DMS79 (cell line): ENCODE measurements at places on chromosomes 5 and 9.
A peak's percentile ranks its signal among the peaks of the same experiment; 100 is the strongest.

GRCh38 chr9:2128141-2128540 is 113.0 kb downstream of the SMARCA2 start:
- no peak for DNase-seq

- DNase-seq = no peak
Measured at GRCh38 chr9:111399772-111400563, 69.9 kb upstream of the OR2K2 start.

- DNase-seq = no peak
Measured at GRCh38 chr9:15180124-15180523, 126.9 kb downstream of the TTC39B start.

DNA sequence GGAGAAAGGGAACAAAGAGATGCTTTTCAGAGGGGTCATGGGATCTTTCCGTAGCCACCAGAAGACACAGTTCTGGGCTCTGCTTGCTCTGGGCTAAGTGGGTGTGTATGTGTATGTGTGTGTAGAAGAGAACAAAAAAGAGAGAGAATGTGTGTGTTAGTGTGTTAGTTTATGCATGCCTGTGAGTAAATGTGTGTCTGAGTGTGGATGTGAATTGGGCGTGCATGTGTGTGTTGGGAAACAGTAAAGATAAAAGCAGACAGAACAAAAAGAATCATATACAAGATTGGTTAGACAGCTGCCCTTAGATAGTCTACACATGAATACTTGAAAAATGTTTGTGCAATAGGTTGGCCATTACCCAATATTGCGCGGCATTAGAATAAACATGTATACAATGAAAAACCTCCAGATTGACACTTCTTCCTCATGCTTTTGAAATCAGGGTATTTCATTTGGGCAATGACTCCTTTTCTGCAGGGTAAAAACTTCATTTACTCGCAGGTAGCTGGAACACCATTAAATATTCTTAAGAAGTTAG is 36.5 kb upstream of the HSPA9 start:
- DNase-seq = no peak

GRCh38 chr5:102583276-102584124 is 84.7 kb upstream of the SLCO6A1 start:
- no peak for DNase-seq

DNA sequence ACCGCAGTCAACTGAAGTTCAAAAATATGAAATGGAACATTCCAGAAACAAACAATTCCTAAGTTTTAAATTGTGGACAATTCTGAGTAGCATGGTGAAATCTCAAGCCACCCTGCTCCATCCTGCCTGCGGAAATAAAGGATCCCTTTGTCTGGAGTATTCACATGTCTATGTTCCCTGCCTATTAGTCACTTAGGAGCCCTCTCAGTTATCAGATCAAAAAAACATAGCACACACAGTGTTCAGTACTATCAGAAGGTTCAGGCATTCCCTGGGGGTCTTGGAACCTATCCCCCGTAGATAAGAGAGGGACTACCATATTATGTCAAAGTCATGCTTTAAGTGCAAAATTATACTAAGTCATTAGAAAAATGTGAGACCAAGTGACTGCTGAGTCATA is 300.8 kb downstream of the SEMA5A start:
- no peak for DNase-seq

DNA sequence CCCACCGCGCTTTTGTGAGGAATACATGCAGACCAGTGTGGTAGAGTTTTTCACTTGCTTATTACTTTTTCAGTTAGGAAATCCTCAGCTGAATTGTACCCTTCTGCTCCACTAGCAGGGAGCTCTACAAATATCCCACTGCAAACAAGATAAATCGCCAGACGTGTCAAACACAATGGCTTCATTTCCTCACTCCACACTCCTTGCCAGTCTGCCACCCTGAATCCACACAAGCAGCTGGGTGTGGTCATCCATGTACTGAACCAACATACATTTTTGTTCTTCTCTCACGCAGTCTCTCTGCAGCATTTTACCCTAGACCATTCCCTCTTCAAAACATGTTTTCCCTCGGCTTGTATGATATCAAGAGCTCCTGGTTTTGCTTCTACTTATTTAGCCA is 3.7 kb upstream of the ROR2 start:
- DNase-seq = no peak

DNA sequence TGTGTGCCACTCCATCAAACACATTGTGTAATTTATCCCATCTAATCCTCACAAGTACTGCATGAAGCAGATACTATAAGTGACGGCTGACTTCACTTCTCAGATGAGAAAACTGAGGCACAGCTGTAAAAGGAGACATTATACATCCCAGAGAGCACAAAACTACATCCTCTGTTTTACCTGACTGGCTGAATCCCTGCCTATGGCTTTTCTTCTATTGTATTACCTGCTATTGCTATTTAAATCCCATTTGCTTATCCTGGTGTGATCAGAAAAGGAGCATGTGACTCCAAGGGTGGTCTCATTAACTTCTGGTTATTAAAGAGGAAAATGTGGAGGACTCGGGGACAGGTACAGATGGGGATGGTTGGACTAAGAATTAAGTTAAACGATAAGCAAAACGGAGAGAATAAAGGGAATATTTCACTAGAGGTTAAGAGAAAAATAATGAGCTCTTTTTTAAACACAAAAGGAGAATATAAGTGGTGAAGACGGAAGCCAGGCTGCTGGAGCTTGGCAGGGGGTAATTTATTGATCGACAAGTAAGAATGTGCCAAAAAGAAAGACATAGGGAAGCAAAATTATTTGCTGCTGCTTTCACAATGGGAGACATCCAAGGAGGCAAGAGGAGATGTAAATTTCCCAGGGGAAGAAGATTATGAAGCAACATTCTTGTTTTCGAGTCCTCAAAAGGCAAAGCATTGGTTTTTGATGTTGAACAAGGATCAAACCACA is 155.7 kb upstream of the GPR151 start:
- DNase-seq = no peak

- DNase-seq = no peak
Measured at GRCh38 chr9:136525207-136525606, 20.6 kb downstream of the NOTCH1 start.

DNA sequence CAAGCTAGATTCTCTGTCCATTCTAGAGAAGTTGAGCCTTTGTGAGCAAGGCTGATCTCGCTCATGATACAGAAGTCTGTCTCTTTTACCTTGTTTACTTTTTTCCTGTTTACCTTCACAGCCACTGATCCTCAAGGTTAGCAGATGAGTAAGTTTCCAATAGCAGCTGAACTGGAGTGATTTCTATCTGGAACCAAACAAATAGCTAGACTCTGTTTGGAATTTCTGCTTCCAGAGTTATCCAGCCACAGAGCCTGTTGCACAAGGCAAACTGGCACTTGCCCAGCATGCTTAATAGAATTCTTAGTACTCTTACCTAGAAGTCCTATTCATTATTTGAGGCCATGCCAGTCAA is 12.8 kb upstream of the PANK3 start:
- no peak for DNase-seq

DNA sequence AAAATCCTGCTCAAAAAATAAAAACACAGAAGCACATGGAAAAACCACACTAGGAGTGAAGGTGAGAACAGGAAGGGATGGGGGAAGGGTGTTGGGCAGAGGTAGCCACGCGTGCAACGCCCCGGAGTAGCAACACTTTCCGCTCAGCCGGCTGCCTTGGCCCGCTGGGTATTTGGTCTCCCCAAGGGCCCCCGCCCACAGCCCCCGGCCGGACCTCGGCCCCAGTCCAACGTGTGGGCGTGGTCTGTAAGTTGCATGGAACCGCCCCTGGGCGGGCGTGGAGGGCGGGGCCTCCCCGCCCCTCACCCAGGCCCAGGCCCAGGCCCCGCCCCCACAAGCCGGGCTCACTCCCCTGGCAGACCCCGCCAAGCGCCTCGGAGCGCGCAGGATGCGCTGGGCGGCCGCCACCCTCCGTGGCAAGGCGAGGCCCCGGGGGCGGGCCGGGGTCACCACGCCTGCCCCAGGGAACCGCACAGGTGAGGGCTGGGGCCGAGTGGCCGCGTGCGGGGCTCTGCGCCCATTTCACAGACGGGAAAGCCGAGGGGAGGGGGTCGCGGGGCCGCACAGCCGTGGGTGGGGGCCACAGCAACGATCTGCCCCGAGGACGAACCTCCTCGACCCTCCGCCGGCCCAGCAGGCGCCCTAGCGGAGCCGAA is at the start of gene SUSD3:
Gene SUSD3 (plus strand): TSS at position 347 of the 656 bp plus-strand sequence. CDS start 42 bp downstream, at position 389.
- no peak for DNase-seq

DNA sequence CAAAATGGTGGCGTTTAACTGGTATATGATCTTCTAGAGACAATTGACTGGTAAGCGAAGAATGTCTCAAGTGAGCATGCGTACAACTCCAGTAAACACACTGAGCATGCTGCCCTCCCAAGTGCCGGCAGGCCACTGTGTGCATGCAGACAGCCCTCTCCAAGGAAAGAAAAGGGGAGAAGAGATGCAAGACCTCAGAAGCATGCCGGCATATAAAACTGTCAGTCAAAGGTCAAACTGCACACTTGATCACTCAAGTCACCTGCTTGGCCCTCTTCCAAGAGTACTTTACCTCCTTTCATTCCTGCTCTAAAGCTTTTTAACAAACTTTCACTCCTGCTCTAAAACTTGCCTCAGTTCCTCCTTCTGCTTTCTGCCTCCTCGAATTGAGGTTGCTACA is 910.2 kb downstream of the TAF11L14 start:
- no peak for DNase-seq

GRCh38 chr5:142955628-142956027 is 185.5 kb downstream of the ARHGAP26 start:
- DNase-seq = no peak

- no peak for DNase-seq
Measured at GRCh38 chr5:7983433-7983832, 114.5 kb downstream of the MTRR start.

GRCh38 chr5:39178171-39178570 is 41.2 kb downstream of the FYB1 start:
- DNase-seq = no peak

- DNase-seq = no peak
Measured at GRCh38 chr5:158658446-158659230, 441.1 kb downstream of the EBF1 start.

GRCh38 chr9:115883467-115884329 is 269.9 kb upstream of the PAPPA start:
- DNase-seq = no peak

DNA sequence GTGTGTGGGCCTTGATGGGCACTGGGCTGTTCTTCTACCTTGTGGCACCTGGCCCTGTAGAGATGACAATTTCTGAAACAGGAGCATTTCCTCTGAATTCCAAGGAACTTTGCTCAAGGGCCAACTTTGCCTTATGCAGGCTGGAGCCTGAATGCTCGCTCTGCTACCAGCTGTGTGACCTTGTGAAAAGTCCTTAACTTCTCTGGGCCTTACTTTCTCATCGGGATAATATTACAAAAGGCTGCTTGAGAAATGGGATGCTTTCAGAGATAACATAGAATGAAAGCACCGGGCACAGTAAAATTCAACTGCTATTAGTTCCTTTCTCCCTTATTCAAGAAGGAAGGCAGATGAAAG is 58.8 kb downstream of the GADD45G start:
- no peak for DNase-seq

- no peak for DNase-seq
Measured at GRCh38 chr9:94794476-94795167, 68.1 kb downstream of the AOPEP start.

- DNase-seq = no peak
Measured at GRCh38 chr5:56126487-56127179, 106.5 kb downstream of the ANKRD55 start.

DNA sequence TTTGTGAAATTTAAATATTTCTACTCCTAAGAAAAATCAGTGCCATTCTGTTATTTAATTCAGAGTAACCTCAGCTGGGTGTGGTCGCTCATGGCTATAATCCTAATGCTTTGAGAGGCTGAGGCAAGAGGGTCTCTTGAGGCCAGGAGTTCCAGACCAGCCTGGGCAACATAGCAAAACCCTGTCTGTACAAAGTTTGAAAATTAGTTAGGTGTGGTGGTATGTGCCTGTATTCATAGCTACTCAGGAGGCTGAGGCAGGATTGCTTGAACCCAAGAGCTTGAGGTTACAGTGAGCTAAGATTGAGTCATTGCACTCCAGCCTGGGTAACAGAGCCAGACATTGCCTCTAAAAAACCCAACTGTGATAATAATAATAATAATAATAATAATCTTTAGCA is 44.8 kb upstream of the CNTLN start:
- no peak for DNase-seq

- no peak for DNase-seq
Measured at GRCh38 chr5:8070138-8070537, 201.2 kb downstream of the MTRR start.

GRCh38 chr9:128389395-128390149 is 18.4 kb downstream of the URM1 start:
- peak; percentile 95 for DNase-seq

DNA sequence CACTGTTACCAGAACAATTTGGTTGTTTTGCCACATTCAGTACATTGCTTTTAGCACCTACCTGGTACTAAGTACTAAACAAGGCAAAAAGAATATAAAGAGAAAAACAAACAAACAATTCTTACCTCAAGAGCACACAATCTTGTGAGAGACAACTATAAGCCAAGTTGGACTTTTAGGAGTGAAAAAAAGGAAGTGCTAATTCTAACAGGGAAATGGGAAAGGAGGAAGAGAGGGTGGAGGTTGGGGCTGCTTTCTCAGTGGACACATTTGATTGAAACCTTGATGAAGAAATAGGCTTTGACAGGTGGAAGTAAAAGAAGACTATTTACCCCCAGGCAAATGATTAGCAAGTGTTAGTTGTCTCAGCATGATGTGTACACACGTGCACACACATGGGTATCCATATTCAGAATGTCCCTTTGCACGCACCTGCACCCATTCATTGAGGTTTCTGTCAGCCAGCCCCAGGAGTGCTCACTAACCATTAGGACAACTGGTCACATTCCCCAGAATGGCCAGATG is 302.6 kb downstream of the ACTL7B start:
- DNase-seq = no peak

DNA sequence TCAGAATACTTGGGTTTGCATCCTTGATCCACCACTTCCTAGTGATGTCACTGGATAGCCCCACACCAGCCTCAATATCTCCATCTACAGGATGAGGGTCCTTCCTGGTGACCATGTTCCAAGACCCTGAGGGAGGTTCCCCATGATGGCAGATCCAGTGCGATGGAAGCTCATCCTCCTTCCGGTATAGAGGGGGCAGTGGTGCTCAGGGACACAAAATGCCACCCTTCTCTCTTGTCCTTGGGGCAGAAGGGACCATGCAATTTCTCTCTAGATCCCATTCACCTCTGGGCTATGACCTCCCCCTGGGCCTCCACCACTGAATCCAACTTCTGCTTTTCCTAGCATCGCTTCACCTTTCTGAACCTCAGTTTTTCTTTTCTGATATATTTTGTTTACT is 5.4 kb upstream of the SLC25A51 start:
- DNase-seq = no peak

DNA sequence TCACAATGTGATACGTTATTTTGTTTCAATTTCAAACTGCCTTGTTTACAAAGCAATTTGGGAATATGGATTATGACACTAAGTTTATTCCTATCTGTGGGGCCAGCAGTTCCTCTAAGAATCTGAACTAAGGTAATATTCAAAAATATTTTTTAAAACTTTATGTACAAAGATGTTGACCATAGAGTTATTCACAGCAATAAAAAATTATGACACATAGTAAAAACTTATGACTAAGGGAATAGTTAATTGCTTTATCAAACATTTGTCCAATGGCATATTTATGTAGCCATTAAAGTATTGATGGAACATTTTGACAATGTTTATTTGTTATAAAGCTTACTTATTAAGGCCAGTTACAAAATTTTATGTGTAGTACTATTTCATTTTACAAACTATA is 73.4 kb upstream of the FREM1 start:
- no peak for DNase-seq
